Left renal cortex interstitium (tissue), 4 donors: ENCODE measurements at places on chromosomes 11 and 22.
A peak's percentile ranks its signal among the peaks of the same experiment; 100 is the strongest.

DNA sequence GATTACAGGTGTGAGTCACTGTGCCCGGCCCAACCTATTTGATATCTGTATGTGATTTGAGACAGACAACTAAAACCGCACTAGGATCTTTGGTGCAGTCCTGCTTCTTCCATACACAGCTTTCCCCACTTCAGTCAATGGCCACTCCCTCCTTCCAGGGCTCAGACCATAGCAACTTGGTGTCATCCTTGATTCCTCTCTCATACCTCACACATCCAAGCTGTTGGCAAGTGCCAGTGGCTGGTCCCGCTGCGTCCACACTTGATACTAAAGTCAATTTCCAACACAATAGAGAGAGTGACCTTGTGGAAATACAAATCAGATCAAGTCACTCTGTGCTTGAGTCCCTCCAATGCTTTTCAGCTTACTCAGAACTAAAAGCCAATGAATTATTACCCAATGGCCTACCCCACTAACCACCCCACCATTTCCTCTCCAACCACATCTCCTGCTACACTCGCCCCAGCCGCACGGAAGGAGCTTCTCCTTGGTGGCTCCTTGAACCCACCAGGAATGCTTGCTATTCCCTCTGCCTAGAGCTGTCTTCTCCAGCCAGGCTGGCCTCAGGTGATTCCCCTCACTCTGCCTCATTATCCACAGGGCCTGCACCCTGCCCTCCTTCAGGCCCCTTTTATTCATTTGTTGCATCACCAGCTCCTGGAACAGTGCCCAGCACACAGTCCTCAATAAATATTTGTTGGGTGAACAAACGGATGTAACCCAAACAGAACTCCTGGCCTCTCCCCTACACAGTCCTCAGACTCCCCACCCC, 12.9 kb downstream of the ABTB2 start:
- no peak for DNase-seq

- DNase-seq = no peak
These were observed 116.5 kb downstream of the HIPK3 start for GRCh38 chr11:33373636-33374035.

- DNase-seq = no peak
These were observed 75.0 kb upstream of the SHANK2 start for GRCh38 chr11:71327156-71328085.

DNA sequence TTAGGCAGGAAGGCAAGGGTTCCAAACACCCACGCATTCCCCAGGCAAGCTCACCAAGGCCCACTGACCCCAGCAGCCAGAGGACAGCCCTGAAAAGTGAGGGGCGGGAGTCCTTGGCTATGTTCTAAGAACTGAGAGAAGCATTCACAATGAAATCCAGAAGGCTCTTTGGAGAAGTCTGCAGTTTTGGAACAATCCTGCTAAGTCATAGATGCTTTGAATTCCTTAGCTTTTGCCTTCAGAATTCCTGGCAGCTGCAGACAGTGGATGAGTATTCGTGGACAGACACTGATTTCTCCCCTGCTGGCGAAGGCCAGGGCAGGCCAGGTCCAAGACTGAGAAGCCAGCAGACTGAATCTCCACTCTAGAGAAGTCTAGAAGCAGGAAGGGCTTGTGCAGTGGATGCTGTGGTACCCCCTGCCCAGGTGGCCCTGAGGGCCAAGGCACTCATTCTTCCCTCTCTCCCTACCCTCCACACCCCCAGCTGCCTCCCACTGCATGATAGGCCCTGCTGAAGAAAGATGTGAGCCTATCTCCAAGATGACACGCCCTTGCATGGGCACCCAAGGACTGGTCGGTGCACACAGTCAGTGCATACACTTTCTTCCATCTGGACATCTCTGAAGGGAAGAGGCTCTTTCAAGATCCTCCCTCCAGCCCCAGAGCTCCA, 133.2 kb upstream of the TEAD1 start:
- no peak for DNase-seq

DNA sequence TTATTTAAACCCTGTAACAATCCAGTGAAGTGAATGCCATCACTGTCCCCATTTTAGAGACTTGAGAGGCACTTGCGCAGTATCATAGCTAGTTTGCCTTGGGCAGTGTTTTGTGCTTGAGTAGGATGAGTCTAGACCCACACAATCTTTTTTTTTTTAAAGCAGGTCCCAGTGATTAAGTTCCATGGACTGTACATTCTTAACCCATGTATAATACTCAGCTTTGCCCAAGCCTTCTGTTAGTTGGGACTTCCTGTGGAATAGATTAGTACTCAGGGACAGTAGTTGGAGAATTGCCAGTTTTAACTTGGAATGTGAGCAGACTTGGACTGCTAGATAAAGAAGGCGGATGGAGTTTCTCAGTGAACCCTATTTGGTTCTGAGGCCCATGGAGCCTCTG, 108.6 kb upstream of the RASSF10 start:
- DNase-seq = no peak

GRCh38 chr22:19179497-19180048, 1.0 kb upstream of the SLC25A1 start:
- DNase-seq = peak; percentile 69

DNA sequence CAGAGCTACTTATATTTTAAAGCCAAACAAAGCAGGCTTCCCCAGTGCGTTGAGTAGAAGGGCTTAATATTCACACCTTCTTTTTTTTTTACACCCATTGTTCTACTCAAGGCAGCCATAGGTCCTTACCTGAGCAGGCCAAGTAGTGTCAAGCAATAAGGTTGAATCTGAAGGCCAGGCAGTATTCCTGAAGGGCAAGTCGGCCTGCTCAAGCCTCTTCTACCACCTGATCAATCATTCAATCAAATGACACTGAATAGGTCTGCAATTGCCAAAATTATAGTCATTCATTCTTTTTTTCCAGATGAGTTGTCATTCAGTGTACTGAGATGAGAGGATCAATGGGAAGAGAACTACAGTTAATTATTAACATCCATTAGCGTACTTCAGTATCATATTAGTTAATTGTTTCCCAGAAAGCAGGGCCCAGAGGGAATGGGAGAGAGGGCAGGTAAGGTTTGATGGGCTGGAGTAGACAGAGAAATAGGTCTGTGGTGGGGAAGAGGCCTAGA, 11.9 kb upstream of the PPP2R1B start:
- no peak for DNase-seq

DNA sequence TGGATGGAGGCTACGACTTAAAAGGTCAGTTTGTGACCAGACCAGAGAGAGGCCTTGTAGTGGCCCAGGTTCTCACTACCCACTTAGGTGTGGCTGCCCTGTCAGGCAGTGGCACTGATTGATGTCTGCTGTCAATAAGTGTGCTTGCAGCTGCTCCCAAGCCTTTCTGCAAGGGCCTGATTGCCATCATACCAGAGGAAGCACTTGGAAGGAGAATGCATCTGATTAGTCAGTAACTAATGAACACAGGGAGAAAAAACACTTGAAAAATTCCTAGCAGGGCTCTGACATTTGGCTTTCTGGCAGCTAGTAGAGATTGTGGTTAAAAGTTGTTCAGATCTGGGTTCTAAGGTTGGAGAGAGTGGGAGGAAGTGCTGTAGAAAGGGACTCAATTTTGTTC, 107.5 kb downstream of the NAV2 start:
- no peak for DNase-seq

- DNase-seq = no peak
These were observed 9.2 kb upstream of the CELSR1 start for GRCh38 chr22:46546466-46547178.

GRCh38 chr11:20097319-20098221, 62.7 kb downstream of the DBX1 start:
- DNase-seq = no peak

DNA sequence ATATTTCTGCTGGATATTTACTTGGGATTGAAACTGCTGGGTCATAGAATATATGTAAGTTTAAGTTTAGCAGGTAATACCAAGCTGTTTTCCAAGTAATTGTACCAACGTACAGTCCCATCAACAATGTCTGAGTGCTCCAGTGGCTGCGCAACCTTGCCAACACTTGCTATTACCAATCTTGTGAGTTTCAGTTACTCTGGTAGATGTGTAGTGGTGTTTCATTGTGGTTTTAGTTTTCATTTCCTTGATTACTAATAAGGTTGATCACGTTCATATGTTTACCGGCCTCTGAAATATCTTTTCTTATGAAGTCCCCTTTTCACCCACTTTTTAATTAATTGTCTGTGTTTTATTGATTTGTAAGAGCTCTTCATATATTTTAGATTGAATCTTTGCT, 370.6 kb upstream of the CADM1 start:
- DNase-seq = no peak

DNA sequence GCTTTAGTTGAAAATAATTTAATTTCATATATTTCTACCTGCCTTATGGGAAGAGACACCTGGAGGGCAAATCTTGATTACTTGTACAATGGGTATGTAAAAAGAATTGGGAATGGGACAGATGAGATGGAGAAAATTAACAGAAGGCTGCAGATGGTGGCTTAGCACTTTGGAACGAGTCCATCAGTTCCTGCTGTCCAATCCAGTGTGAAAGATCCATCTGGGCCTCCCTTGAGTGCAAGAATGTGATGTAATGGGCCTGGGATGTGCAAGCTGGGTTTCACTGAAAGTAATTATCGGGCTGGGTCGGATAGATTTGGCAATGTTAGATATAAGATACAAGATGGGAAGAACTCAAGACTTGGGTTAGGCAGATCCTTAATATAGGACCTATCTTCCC, 42.0 kb downstream of the CECR2 start:
- DNase-seq = no peak

DNA sequence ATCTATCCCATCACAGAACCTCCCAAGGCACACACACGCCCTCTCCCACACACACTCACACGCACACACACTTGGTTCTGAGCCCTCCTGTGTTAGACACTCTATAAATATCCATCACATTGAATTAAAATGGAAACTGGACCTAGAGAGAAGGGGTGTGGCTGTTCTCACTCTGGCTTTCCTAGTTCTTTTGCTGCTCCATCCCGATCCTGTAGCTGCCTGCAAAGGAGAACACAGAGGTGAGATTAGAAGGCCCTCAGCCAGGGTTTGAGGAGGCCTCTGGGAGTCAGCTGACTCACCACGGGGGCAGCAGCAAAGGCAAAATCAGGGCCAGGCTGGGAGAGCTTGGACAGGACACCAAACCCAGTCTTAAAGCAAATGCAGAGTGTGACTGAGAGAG, 192.3 kb upstream of the CADM1 start:
- DNase-seq = no peak

- DNase-seq = no peak
These were observed 69.7 kb upstream of the NECTIN1 start for GRCh38 chr11:119798656-119799055.

- no peak for DNase-seq
These were observed 6.3 kb downstream of the IGF2 start for GRCh38 chr11:2132874-2133240.

DNA sequence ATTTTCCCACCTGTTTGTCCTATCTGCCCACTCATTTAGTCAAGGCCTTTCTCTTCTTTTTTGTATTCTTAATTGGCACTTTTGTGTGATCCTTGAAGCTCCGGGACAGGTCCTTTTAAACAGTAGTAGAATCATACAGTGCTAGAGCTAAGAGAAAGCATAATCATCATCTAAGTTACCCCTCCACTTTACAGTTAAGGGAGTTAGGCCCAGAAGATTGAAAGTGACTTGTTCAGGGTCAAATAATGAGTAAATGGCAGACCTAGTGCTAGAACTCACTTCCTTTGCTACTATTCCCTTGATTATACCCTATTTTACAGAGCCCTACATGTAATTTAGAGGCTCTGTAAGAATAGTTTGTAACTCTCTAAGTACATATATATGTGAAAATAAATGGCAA, 2.5 kb downstream of the USP47 start:
- DNase-seq = no peak

DNA sequence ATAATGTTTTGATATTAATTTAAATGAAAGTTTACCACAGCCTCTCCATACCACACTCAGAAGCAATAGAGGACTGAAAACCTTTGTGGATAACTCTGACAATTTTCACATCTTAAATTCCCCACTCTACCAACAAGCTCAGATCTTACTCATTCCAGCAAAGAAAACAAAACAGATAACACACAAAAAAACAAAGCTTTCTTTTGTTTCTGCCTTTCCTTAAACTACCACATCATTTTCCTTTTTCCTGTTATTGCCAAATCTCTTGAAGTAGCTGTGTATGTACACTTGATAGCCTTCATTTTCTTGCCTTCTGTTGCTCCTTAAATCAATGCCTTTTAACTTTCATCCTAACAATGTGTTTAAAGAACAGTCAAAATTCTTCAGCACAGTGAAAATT, 484.9 kb downstream of the NTM start:
- no peak for DNase-seq

DNA sequence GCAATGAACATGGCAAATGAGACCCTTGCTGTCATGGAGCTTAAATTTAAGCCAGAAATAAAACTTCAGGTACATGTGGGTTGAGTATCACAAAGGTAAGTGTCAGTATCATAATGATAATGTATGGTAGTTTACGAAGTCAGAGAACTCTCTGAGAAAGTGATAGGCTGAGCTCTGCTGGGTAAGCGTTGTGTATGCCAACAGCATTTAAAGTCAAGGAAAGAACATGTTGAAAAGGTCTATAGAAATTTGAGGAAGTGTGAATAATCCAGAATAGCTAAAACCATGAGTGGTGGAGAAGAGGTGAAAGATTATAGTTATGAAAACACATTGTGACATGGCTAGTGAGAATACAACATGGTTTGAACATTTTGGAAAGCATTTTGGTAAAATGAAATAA, 17.4 kb upstream of the CTSC start:
- no peak for DNase-seq

DNA sequence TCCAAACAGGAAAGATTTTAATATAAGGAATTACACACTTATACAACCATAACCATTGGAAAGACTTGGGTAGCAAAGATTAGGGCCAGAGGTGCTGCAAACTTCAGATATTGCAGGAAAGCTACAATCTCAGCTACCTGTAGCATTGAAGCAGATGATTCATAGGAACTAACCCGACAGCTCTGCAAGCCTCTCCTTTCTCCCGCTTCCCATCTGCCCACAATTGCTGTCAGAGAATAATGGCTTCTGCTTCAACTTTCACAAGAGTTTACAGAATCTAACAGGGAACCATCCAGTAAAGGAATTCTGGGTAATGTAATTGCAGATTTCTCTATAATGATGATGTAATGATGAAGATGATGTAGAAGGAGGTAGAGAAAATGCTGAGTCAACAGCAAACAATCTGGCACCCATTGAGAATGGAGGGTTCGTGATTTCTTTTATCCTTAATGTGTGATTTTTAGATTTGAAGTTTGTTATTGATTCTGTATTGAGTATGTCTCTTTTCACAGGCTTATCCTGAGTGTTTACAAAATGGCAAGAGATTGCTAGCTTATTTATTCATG, 70.8 kb upstream of the USP47 start:
- no peak for DNase-seq

GRCh38 chr11:115606498-115607220, 102.4 kb upstream of the CADM1 start:
- no peak for DNase-seq
